ENCODE measurements at places on chromosomes 13 and 19. TPM values are rescaled to one million over a fixed set of nuclear protein-coding genes. Genes with fewer than 3 reads are reported as not detected.

DNA sequence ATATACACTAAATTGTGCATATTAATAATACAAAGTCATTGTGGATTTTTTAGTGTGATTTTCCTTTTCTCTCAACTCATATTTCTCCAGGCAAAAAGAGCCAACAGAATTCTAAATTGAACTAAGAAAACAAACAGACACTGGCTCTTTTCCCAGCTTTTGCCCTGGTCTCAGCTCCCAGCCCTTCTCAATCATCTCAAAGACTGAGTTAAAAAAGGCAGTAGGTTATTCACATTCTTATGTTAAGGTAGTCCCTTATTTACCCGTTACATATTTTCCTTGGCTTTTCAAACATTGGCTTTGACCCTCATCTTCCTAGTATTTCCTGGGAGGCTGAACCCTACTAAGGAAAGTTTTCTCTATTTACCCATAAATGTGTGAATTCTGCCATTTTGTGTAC is 753.6 kb downstream of the LIG4 start:
- DNase-seq: no peak

DNA sequence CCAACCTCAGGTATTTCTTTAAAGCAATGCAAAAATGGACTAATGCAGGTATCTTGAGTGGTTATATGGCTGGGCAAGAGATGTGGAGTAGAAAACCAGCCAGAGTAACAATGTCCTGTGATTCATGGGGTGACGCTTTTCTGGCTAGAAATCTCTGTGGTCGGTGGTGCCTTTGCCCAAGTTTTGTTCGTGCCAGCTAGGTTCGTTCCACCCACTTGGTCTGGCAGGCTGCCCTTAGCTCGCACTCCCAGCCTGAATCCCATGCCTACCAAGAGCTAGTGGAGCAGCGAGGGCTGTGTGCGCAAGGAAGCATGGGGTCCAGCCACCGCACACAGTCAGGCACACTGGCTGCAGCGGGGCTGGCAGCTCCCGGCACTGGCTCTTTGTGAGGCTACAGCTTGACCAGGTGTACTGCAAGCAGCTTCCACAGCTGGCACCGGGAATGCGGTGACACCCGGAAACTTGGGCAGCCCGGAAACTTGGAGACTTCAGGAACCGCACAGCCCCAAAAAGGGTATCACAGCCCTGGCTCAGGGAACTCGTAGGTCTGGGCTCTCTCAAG is 349.6 kb upstream of the PCDH20 start:
- no peak for DNase-seq

GRCh38 chr19:41711376-41712261 is 3.2 kb downstream of the CEACAM5 start:
- no peak for DNase-seq

GRCh38 chr19:45460807-45461347 is 6.9 kb upstream of the FOSB start:
- DNase-seq: no peak

DNA sequence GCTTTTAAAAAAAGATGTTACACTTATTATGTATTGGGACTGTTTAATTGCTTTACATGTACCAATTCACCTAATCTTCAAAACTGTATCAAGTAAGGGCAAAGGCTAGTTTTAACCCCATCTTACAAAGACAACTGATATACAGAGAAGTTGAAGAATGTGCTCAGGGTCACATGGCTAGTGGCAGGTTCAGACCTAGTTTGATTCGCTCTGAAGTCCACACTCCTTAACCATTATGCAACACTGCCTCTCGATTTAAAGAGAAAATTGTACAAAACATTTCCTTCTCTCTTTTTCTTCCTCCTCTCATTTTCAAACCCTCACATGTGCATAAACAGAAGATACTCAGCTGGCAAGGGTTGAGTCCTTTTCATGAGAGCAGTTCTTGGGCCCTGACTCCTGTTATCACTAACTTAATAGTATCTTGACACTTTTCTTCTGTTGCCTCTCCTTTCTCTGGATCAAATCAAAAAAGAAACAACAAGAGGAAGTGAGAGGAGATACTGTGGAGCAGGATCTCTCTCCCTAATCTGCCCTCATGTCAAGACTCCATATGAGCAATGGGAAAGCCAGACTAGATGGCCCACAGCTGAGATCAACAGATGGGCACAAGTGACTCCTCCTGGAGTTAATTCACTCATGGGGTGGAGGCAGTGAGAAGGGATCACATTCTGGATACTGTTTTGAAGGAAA is 19.0 kb upstream of the N4BP2L1 start:
- DNase-seq: no peak

Gene FUT6
- total RNA-seq: not detected

DNA sequence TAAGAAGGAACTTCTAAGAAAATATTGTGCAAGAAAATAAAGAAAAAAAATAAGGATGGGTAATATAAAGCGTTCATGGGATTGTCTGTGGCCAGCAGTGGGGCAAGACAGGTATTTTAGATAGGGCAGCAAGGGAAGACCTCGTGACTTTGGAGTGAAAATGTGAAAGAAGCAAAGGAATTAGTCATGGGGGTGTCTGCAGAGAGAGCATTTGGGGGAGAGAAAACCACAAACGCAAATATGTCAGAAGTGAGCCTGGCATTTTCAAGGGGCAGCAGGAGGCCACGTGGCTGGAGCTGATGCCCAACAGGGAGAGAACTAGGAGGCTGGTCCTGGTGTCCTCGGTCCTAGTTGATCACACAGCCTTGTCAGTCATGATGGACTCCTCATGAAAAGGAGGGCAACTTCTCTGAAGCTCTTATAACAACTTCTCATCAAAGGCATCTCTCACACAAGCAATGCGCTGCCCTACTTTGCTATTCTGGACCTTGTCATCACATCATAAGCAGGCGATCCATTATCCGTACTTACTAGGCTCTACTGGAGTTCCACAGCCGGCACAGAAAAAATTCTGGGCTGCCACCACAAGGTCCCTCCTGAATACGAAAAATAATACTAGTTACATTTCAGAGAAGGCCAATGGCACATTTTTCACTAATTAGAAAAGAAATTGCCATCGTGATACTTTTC is 31.0 kb downstream of the RUBCNL start:
- no peak for DNase-seq

- DNase-seq: no peak
Observed at GRCh38 chr19:23286477-23286876, 36.3 kb upstream of the ZNF724 start.

- DNase-seq: no peak
Observed at GRCh38 chr19:40960780-40961179, 30.3 kb upstream of the CYP2B6 start.

Gene NR2F6
- 96.7 TPM for total RNA-seq

All from GM23248 (cell line).